Activated effector memory CD4-positive, alpha-beta T cell treated with Interleukin-2 at 50 U/mL for 16 hours (primary cell): ENCODE measurements at places on chromosomes 5 and 9.
A peak's percentile ranks its signal among the peaks of the same experiment; 100 is the strongest.

DNA sequence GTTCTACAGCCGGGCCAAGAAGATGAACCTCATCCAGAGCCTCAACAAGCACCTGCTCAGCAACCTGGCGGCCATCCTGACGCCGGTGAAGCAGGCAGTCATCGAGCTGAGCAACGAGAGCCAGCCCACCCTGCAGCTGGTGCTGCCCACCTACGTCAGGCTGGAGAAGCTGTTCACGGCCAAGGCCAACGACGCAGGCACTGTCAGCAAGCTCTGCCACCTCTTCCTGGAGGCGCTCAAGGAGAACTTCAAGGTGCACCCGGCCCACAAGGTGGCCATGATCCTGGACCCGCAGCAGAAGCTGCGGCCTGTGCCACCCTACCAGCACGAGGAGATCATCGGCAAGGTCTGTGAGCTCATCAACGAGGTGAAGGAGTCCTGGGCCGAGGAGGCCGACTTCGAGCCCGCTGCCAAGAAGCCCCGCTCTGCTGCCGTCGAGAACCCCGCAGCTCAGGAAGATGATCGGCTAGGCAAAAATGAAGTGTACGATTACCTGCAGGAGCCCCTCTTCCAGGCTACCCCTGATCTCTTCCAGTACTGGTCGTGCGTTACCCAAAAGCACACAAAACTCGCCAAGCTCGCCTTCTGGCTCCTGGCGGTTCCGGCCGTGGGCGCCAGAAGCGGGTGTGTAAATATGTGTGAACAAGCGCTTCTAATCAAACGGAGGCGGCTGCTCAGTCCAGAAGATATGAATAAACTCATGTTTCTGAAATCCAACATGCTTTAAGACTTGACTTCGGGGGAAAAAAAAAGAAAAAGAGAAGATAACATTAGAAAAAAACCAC is 28.5 kb downstream of the AMBP start:
- no peak for DNase-seq

DNA sequence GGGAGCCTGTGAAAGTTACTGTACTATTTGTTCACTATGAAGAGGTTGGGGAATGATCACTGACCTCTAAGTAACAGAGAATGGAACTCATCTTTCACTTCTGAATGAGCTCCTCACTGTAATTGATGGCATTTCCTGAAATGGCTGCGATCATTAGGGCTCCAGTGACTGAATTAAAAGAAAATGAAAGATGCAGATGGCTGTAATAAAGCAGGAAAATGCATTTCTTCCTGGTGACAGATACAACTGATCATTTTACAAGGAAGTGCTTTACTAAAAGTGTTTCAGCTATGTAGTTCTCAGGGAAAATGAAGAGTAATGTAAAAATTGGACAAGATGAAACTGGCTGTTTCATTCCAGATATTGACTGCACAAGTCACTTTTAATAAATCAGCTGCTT is 1200.6 kb upstream of the NUDT12 start:
- DNase-seq, result no peak

- no peak for DNase-seq
These were observed 116.3 kb upstream of the EPB41L4A start for GRCh38 chr5:112535356-112535755.

- DNase-seq, result peak; percentile 32
These were observed 20.0 kb upstream of the RUFY1 start for GRCh38 chr5:179530069-179530998.

DNA sequence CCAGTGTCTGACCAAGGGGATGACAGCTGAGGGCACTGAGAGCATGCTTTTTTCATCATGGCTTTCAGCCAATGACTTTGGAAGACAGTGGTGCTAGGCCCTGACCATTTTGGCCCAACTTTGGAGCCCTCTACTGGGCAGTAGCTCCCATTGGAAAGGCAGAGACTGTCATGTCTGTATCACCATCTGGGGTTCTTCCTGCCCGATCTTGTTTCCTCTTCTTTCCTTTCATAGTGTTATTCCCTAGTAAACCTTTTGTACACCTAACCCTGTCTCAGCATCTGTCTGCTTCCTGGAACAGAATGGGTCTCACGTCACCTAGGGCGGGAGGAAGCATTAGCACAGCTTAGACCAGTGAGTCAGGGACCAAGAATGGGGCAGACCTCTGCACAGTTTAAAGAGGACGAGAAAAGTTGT is 97.4 kb upstream of the MAST4 start:
- DNase-seq, result no peak

DNA sequence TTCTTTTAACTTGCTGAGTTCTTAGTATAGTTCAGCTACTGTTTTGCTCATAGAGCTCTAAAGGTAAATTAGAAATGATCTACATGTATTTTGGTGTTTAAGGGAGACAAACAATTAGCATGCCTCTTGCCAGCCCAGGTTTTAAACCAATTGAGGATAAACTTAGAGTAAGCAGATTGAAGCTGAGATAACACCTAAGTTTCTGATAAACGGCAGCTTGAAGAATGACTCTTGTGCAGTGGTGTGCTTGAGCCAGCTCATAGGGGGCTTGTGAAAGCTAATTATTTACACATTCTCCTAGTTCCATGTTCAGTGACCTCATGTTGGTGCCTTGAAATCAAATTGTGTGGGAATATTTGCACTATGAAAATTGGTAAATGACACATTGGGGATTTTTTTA is 193.0 kb downstream of the PRR16 start:
- DNase-seq, result no peak

DNA sequence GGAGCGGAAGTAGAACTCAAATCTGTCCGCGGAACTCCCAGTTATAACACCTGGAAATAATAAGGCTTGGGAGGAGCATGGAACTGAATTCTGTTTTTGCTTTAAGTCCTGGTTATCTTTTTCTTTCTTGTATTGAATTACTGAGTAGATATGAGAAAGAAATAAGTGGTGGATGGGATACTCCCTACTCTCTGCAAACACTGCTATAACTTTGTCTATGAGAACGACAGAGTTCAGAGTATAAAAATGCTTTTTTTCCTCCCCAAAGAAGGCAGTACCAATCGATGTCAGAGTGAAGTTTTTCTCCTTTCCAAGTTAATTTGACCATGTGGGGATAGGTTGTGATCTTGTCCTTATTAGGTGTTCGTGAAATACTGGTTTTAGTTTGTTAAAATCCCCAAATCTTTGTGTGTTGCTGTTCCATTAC is 1.2 kb downstream of the RIC1 start:
- DNase-seq, result no peak
